Right lobe of liver (tissue), 6 donors: ENCODE measurements at places on chromosomes 12 and 14. TPM values are rescaled to one million over a fixed set of nuclear protein-coding genes. Genes with fewer than 3 reads are reported as not detected.

CLEC4E gene
- 1.1 TPM for total RNA-seq

CCDC63 gene
- not detected for total RNA-seq

C14orf180 gene
- 1.7 TPM for total RNA-seq

PPFIA2 gene
- total RNA-seq: not detected

- no peak for DNase-seq
Measured at GRCh38 chr14:61703342-61704129, 8.2 kb downstream of the HIF1A start.

GRCh38 chr14:61381553-61381952 lies 60.2 kb downstream of the PRKCH start:
- DNase-seq: no peak

DNA sequence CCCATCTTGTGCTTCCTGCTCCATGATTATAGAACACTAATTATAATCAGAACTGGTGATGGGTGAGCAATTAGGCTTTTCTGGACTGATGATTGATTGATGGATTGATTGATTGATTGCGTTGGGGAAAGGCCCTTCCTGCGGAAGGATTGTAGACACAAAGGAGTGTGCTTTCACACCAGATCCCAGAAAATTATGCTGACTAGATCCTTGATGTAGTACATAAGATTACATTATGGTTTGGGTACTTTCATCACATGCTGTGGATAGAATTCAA lies 8.4 kb downstream of the PELI2 start:
- no peak for DNase-seq

GRCh38 chr12:51351913-51352532 lies 5.5 kb upstream of the CELA1 start:
- DNase-seq: no peak

- DNase-seq: no peak
Measured at GRCh38 chr12:62021808-62022207, 238.4 kb upstream of the USP15 start.

DNA sequence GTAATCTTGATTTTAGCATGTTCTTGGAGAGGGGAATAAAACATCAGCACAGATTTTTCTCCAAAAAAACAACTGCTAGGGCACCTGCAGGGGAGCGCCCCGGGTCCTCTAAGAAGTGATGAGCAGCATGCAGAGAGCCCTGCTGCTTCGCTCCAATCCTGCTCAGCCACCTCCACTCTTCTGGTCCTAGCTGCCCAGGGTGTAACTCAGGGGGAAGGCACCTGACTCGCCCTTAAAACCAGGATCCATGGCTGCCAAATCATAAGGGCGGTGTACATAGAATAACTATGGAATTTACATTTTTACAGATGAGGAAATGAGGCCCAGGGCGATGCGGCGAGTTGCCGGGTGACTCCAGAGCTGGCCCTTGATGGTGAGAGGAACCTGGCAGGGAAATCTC lies 204.7 kb downstream of the CALM1 start:
- DNase-seq: no peak

DNA sequence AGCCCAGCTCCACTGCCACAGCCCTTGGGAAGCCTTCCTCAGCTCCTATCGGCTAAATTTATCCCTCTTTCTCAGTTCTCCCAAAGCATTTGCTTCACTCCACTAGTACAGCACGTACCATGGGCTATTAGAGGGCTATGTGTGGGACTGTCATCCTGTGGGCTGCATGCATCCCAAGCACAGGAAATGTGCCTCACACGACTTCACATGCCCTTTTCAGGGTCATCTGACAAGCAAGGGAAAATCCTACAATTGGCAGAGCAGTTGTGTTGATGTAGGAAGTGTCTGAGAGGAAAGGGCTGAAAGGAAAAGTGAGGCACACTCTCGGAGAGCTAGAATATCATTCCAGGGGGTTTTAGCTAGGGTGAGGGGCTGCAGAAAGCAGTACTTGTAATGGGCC lies 47.6 kb downstream of the NINJ2 start:
- no peak for DNase-seq

DNA sequence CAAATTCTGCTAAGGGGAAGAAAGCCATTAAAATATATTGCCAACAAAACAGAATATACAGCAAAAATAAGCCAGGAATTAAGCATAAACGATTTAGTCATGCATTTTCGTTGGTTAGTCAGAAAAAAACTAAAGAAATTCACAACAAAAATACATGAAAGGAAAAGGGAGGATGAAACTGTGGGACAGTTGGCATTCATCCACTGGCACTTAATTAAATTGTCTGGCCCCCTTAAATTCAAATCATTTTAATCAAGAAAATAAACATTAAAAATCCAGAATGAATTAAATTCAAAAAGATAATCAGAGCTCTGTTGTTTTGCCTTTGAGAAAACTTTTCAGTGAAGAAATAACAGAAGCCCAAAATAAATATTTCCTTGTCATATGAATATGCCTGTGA lies 264.6 kb upstream of the TMTC1 start:
- no peak for DNase-seq

DNA sequence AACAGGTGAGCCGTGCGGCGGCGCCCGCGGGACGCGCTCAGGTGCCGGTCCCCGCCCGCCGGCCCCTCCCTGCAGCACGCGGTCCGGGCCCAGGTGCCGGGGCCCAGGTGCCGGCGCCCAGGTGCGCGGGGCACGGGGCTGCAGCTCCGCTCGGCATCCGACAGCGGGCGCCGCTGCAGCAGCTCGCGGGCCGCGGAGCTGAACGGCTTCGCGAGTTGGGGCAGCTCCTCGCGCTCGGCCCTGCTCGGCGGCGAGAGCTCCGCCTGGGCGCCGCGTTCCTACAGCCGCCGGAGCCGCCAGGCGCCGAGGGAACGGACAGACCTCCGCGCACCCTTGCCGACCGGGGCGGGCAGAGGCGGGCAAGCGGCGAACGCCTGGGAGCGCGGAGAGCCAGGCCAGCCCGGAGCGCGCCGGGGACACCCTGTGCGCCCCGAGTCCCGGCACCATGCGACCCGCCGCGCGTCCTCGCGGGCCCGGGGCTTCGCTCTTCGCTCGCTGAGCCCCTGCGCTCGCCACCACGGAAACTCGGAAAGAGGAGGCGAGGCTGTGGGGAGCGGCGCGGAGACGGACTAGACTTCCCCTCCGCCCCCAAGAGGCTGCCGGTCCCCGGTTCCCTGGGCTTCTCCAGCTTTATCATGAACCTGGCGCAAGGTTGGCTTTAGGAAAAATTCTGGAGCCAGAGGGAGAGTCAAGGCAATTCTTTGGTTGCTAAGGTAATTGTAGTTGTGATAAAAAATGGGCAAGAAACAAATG lies at the start of gene RGS6:
Gene RGS6 (plus strand): TSS at position 201 of the 753 bp plus-strand sequence.
- peak; percentile 23 for DNase-seq

DNA sequence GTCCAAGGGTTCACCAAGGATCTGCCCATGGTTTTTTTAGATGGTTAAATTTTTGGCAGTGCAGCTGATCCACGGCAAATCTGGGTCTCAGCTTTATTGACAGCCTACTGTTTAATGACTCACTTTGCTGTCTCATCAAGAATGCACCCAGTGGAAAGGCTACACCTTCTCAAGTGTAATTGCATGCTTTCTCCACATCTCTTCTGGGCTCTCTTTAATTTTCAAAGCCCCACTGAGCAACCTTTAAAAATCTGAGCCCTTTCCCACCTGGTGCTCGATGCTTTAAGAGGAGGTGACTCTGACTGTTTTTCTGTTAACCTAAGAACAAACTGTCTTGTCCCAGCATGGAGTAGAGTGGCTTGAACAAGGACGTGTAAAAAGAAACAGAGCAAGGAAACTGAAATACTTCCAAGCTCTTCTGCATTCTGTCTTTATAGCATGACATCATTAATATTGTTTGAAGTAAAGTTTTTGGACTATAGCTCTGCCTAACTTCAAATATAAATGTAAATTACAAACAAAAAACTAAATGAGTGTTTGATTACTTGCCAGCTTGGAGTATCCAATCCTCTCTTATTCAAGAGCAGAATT lies 214.2 kb upstream of the KRR1 start:
- DNase-seq: no peak

DNA sequence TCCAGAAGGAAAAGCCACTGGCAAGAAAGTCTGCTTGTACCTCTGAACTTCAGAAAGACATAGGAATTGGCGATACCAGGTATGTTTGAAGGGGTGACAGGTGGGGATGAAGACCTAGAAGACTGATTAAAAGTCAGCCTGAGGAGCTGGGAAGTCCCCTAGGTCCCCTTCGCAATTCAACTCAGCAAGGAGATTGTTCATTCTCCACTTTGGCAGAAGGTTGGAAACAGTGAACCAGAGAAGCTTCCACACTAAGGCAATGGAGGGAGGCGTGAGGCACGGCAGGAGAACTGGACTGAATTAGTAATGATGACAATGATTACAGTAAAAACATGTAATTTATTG lies 240.3 kb upstream of the TMPO start:
- no peak for DNase-seq

DNA sequence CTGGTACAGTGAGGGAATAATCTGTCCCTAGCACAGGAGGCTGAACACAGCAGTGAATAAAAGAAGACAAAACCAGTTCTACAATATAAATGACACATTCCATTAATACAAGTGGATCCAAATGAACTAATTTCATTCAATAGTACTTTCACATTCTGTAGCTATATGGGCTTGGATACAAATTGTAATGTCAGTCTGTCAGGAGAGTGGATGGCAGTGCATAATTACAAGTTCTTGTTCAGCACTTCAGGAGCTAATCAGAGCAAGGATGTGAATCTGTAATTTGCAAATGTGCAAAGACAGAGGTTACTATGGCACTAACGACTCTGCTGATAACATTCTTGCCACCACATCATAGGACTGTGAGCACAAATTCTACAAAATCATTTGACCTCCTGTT lies 697.9 kb downstream of the DIO2 start:
- DNase-seq: no peak

- DNase-seq: no peak
Measured at GRCh38 chr12:116628989-116629388, 69.8 kb downstream of the MAP1LC3B2 start.

- no peak for DNase-seq
Measured at GRCh38 chr12:52004042-52004648, 2.6 kb upstream of the TAMALIN start.

GRCh38 chr14:105879867-105880561 lies 353.6 kb downstream of the TMEM121 start:
- peak; percentile 51 for DNase-seq
